Activated gamma-delta T cell (primary cell): ENCODE measurements at places on chromosomes 1 and 21.

DNA sequence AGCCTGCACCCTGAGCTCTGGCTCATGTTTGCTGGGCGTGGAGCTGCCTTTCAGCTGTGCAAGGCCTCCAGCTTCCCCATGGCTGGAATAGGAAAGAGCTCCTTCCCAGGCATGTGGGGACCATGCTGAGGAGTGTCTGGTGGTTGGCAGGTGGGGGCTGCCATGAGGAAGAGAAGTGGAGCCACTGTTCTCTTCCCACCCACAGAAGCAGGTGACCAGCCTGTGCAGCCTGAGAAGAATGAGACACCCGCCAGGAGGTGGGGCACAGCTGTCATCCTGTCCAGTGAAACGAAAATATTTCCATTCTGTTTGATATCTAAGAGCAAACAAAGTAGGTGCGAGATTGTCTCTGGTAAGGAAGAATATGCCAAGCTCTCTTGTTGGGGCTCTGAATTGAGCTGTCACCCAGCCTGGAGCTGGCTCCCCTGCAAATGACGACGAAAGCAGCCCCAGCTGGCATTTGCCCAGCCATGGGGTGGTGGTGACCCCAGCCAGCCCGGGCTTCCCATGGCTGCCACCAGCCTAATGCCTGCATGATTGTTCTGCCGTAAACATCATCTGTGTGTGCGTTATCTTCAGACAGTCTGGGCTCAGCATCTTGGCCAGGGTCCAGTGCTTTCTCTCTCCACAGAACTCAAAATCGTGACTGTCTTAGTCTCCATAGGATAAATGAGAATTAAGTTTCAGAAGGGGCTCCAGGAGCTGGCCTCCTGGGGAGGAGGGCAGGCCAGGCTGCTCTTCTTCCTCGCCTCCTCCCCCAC is 429.8 kb upstream of the VAMP3 start:
- no peak for DNase-seq

DNA sequence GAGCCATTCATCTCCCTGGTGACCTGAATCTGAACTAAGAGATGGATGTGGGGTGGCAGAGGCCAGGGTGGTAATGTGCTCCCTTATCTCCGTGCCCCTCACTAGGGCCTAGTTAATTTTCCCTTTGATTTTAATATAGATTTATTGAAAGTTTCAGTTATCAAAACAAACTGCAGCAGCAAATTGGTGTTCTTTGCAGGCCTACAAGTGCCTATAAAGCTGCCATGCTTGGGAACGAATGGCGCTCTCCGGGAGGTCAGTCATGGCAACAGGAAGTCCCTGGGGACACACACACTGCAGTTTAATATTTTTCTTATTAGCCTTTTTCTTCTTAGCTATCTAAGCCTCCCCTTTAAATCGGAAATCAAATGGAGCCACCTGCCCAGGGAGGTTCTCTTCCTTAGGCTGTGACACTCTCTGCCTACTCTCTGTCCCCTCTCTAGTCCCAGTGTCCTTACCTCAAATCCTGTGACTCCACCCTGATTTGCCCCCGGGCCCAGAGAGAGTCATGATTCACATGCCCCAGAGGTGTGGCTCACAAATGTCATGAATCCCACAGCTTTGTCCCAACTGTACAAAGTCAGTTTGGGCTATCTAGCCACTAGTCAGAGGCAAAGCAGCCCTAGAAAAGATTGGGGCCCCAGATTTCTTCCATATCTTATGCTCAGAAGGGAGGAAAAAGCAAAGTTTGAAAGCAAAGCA is 4.3 kb upstream of the ERI3 start:
- DNase-seq = no peak

DNA sequence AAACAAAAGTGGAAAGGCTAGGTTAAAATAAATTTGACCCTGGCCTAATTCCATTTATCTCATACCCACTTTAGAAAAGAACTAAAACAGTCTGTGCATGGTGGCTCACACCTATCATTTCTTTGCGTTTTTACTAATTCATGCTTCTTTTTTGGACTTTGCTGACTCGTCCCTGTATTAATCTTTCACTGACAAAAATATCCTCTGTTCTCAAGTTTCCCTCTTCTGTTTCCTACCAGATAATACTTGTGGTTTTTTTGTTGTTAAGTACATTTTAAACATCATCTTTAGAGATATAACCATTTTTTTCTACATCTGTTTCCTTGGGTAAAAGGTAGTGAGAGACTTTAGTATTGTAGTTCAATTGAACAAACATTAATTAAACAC is 11.5 kb downstream of the CNST start:
- no peak for DNase-seq

GRCh38 chr1:31593770-31594632 is 17.7 kb downstream of the TINAGL1 start:
- no peak for DNase-seq

DNA sequence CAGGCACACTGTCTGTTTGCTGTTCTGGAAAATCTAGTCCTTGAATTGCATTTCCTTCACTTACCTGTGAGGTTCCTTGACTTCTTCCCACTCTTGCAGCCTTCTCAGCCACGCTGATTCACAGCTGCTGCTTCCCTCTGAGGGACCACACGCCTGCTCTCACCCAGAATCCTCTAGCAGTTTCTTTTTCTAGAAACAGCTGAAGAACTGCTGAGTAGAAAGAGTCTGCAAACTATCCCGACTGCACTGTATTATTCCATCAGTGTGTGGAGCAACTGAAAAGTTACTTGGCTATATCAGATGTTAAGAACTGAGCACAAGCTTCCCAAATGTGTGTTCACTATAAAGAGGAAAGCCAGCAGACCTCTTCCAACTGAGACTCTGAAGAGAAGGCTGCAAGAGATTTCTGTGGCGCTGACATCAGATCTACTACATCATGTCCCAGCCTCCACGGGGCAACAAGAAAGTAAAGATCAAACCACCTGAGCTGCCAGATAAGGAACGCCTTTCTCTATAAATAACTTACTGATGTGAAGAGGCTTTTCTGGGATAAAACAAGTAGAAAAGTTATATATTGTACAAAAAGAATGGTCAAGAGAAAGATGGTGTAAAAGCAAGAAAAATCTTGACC is 226.6 kb downstream of the RERE start:
- no peak for DNase-seq

- DNase-seq = no peak
Observed at GRCh38 chr1:56255516-56256152, 323.7 kb downstream of the PLPP3 start.

DNA sequence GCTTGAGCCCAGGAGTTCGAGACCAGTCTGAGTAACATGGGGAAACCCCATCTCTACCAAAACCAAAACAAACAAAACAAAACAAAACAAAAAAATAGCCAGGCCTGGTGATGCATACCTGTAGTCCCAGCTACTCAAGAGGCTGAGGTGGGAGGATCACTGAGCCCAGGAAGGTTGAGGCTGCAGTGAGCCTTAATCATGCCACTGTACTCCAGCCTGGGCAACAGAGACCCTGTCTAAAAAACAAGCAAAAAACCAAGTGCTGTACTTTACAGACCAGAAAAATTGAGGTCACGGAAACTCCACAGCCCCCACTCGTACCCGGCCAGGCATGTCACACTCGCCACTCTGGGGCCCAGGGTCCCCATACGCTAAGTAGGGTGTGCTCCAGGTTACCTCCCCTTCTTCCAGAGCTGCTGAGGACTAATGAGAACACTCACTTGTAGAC is 22.9 kb downstream of the ATP2B4 start:
- no peak for DNase-seq
